ENCODE measurements at places on chromosomes 1 and 21.

GRCh38 chr1:203907901-203908300 lies 46.5 kb downstream of the SNRPE start:
- no peak for DNase-seq

- no peak for DNase-seq
Observed at GRCh38 chr1:147245129-147245528, 2.6 kb downstream of the CHD1L start.

DNA sequence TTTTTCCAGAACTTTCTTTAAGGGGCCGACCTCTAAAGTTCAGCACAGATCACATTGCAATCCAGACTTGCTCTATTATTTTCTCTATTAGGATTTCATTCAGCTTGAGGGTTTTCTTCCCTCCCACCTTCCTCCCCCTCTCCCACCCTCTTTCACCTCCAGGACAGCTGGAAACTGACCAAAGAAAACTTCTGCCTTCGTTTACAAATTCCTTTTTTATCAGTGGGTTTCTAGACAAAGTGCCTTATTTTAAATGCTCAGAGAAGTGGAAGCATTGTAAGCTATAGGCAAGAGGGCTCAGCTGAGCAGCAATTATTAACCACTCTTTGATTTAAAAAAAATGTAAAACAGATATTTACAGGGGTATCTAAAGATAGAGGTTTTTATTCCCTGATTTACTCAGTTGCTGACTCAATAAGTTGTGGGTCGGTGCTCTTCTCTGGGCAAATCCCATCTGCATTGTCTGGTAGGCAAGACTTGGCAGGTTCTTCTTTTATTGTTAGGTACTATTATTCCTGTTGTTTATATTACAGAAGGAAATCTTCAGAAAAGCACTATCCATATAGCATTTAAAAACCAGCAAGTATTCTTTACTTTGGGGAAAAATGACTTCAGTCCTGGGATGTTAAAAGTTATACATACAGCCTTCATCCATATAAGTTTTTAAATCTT lies 277.0 kb upstream of the C1orf105 start:
- DNase-seq: no peak

GRCh38 chr1:234495231-234495990 lies 16.4 kb upstream of the TARBP1 start:
- no peak for DNase-seq

DNA sequence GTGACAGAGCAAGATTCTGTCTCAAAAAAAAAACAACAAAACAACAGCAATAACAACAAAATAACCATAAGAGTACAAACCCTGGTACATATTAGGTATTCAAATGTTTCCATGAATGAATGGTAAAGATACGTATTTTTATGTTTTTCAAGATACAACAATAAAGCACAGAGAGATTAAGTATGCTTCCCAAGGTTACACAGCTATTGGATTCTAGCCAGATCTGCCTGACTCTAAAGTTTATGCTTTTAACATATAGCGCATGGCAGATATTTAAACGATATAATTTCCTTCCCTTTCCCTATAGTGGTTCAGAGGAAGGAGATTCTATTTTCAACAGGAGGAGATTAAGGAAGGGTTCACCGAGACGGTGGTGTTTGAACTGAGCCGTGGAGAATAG lies 25.5 kb downstream of the RNU5D-1 start:
- no peak for DNase-seq

- DNase-seq: no peak
Observed at GRCh38 chr21:35005560-35006224, 43.4 kb downstream of the RUNX1 start.

- no peak for DNase-seq
Observed at GRCh38 chr1:219174460-219175211, 958 bp downstream of the LYPLAL1 start.

- no peak for DNase-seq
Observed at GRCh38 chr21:44450999-44451398, 4.3 kb upstream of the LRRC3 start.

- DNase-seq: no peak
Observed at GRCh38 chr1:64186138-64186897, 17.1 kb upstream of the UBE2U start.

DNA sequence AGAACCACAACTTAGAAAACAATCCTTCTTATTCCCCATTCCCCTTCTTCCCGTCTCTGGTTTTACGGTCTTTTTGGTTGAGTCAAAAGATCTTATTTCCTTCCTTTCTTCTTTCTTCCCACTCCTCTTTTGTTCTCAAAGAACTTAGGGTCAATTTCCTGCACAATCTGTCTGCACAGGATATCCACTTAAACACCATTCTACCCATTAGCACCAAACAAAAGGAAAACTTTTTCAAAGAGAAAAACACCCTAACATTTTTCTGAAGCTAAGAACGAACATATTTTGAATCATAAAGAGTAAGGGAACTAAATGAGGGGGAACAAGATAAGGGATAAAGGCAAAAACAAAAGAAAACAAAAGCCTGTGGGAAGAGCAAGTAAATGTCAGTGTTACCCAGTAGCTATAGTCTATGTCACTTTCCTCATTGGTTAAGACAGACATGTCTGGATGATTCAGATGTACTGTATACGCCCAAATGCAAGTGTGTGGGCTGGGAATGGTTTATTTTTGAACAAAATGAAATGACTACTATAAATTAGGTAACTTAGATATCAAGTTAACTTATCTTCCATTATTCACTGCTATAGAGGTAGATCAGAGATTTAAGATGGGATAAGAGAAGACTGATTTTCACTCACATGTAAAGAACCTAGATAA lies 59.9 kb downstream of the TOR3A start:
- no peak for DNase-seq

DNA sequence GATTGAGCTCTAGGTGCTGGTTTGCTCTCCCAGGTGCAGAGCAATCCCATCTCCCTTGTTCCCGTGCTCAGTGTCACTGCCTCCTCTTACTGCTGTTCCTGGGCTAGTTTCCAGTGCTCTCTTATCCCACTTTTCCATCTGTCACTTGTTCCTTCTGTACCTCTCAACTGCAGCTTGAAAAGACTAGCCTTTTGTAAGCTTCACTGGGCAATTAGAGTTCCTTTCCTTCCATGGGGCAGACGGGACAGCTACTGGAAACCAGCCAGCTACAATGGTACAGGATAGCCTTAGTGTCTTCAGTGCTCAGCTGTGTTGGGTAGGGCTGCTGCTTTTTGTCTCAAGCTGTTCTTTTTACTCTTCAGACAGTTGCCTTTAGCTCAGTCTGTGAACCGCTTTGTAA lies 31.6 kb downstream of the AGT start:
- peak; percentile 9 for DNase-seq

GRCh38 chr1:15408890-15409387 lies 749 bp upstream of the EFHD2 start:
- DNase-seq: no peak
